ENCODE measurements at places on chromosomes 6 and 20. TPM values are rescaled to one million over a fixed set of nuclear protein-coding genes. Genes with fewer than 3 reads are reported as not detected.

The C20orf141 gene
- polyA plus RNA-seq: not detected

The FNDC1 gene
- polyA plus RNA-seq: 22.0 TPM

The DPPA5 gene
- polyA plus RNA-seq: not detected

The PGBD1 gene
- polyA plus RNA-seq: 5.0 TPM

The UNC5CL gene
- polyA plus RNA-seq: 164 TPM

- H3K27ac ChIP-seq: no peak overlapping the region
- no peaks in the 10 kb centered on the region for H3K27me3 ChIP-seq
- H3K4me3 ChIP-seq: no peak overlapping the region
- DNase-seq: no peak
Measured at GRCh38 chr6:153725456-153725855, 313.6 kb upstream of the OPRM1 start.

DNA sequence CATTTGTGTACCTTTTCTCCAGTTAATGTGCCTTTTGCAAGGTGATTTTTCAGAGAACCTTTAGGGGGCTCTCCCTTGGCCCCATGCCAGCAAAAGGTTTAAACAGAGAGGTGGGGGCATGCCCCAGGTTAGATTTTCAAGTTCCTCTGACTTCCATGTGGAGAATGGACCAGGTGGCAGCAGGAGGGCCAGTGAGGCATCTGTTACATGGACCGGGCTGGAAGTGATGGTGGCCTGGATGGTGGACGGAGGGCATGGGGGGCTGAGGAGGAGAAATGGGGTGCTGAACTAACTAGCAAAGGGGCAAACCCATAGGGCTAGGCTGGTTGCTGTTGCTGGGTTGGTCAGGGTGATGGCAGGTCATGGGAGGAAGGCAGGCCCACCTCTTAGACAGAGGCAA lies 20.7 kb upstream of the BPI start:
- DNase-seq: no peak
- H3K36me3 ChIP-seq: no peaks in the 10 kb centered on the region
- no peak overlapping the region for H3K4me3 ChIP-seq

DNA sequence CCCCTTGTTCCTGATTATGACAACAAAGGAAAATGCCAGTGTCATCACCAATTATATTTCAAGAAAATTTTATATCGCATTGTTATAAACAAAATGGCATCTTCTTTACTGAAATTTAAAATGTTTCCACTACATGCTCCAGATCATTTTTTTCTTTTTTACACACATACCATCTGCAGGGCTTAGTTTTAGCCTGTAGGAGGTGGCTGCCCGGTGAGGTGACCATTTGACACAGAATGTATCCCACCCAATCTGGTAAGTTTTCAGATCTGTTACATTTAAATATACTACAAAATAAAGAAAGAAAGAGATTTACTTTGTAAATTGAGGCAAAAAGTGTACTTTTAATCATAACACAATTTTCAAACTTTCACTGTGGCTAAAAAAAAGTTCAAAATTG lies 81.8 kb downstream of the COL12A1 start:
- H3K4me3 ChIP-seq: no peak overlapping the region
- no peaks in the 10 kb centered on the region for H3K4me1 ChIP-seq
- H3K36me3 ChIP-seq: peaks cover 2% of the 10 kb centered on the region
- H3K27ac ChIP-seq: no peak overlapping the region
- H3K27me3 ChIP-seq: no peaks in the 10 kb centered on the region
- DNase-seq: no peak

DNA sequence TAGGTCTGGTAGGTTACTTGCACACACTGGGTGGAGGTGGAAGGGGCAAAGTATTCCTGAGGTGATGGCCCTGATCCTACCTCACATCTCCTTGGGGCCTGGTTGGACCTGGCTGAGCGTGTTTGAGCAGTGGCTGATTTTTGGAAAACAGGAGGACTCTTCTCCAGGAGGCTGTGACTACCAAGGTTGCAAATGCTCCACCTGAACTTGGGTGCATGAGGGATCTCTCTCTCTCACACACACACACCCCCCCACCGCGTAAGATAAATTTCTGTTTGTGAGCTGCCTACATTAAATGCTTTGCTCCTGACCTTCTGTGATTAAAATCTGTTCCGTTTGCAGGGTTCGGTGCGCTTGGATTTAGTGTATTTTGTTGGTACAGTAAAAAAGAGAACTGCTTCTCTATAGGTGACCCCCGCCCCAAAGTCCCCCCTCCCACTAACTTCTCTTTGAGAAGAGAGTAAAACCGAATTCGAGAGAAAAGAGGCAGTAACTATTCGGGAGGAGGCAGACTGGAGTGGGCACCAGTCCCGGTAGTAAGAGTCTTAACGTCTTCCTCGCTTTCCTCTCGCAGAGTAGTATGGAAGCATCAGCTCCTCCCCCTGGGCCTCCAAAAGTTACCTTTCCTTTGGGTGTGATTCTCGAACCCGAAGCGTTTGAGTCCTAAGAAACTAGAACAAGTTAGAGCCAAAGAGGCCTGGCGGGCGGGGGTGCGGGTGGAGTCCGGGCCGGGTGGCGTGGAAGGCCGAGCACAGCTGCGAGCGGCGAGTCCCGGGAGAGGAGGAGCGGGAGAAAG lies 585 bp upstream of the DSE start:
- H3K36me3 ChIP-seq: no peaks in the 10 kb centered on the region
- H3K4me3 ChIP-seq: peak overlapping the region; percentile 64
- DNase-seq: no peak
- H3K4me1 ChIP-seq: peaks cover 4% of the 10 kb centered on the region

DNA sequence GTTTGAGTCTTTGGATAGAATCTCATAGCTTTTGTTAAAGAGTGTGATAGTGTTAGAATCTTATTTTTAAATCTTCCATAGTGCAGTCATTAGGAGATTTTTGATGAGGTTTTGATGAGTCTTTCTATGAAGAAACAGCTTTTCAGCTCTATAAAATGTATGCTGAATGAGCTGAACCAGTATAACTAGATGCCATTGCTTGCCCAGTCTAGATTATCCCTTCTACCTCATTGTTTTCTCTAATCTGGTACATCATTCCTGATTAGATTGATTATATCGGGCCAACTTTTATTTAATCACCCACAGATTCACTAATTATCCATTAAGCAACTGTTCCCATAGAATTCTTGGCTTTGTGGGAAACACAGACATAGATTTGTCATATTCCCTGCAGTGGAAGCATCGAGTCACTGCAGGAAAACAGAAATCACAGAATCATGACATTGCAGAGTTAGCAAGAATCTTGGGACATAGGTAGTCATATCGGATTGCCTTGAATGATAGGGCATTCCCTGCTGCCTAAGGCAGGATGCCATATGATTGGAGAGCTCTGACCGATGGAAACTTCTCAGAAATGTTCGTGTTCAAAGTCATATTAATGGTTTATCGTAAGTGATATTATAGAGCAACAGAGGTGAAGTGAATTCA lies 882.7 kb upstream of the FLRT3 start:
- H3K27me3 ChIP-seq: no peaks in the 10 kb centered on the region
- H3K36me3 ChIP-seq: no peaks in the 10 kb centered on the region
- no peaks in the 10 kb centered on the region for H3K4me1 ChIP-seq
- no peak for DNase-seq
- no peak overlapping the region for H3K4me3 ChIP-seq

DNA sequence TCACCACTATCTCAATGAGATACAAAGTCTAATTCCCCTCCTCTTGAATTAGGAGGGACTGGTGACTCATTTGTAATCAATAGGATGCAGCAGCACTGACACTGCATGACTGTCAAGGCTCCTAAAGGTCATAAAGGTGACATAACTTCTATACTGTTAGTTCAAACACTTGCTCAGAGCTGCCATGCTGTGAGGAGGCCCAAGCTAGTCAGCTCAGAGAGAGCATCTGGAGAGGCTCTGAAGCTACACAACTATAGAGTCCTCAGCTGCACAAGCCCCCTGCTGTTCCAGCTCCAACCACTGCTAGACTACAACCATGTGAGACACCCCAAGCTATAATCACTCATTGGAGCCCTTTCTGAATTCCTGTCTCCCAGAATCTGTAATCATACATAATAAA lies 17.0 kb upstream of the HEY2 start:
- no peak overlapping the region for H3K4me3 ChIP-seq
- DNase-seq: no peak
- H3K27me3 ChIP-seq: peaks cover 4% of the 10 kb centered on the region
- H3K36me3 ChIP-seq: no peaks in the 10 kb centered on the region

GRCh38 chr20:17925940-17926300 lies 42.7 kb downstream of the SNX5 start:
- no peak overlapping the region for H3K4me3 ChIP-seq
- DNase-seq: no peak
- H3K27me3 ChIP-seq: no peaks in the 10 kb centered on the region
- H3K4me1 ChIP-seq: peaks cover 45% of the 10 kb centered on the region
- H3K36me3 ChIP-seq: no peaks in the 10 kb centered on the region

DNA sequence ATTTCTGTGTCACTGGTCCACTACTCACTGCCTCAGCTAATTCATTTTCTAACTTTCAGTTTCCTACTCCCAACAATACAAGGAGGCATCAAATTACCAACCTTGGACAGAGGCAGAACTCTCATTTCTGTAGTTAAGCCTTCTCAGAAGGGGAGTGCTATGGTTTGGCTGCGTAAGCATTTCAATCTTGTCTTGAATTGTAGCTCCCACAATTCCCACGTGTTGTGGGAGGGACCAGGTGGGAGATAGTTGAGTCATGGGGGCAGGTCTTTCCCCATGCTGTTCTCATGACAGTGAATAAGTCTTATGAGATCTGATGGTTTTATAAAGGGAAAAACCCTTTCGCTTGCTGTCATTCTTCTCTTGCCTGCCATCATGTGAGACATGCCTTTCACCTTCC lies 22.9 kb downstream of the HLA-DRA start:
- H3K36me3 ChIP-seq: no peaks in the 10 kb centered on the region
- peaks cover 11% of the 10 kb centered on the region for H3K27me3 ChIP-seq
- no peak overlapping the region for H3K4me3 ChIP-seq
- no peaks in the 10 kb centered on the region for H3K4me1 ChIP-seq
- no peak for DNase-seq

DNA sequence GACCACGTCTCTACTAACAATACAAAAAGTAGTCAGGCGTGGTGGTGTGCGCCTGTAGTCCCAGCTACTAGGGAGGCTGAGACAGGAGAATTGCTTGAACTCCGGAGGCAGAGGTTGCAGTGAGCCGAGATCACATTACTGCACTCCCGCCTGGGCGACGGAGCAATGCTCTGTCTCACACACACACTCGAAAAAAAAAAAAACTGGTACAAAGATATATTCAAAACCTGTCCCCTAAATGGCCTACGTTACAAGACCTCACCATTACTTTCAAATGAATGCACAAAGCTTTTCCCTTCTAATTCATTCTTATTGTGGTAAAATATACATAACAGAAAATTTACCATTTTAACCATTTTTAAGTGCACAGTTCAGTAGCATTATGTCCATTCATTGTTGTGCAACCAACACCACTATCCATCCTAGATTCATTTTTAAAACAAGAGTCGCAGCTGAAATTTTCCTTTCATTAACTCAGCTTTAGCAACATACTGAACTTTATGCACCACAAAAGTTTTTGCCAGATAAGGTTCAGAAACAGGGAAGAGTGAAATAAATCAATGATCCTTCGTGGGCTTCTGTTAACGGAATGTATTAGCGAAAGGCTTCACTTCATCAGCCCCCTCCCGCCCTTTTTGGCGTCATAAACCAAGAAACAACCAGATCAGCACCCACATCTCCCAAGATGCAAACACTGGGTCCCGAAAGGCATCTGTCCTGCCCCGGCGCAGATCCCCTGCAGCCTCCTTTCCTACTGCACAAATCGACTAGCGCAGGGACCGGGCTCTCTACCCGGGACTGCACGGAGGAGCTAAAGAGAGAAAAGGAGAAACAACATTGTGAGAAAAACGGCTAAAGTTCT lies 825 bp upstream of the FAM135A start:
- no peaks in the 10 kb centered on the region for H3K27me3 ChIP-seq
- H3K36me3 ChIP-seq: peaks cover 3% of the 10 kb centered on the region
- H3K4me1 ChIP-seq: peaks cover 19% of the 10 kb centered on the region
- H3K27ac ChIP-seq: peak overlapping the region; percentile 95

DNA sequence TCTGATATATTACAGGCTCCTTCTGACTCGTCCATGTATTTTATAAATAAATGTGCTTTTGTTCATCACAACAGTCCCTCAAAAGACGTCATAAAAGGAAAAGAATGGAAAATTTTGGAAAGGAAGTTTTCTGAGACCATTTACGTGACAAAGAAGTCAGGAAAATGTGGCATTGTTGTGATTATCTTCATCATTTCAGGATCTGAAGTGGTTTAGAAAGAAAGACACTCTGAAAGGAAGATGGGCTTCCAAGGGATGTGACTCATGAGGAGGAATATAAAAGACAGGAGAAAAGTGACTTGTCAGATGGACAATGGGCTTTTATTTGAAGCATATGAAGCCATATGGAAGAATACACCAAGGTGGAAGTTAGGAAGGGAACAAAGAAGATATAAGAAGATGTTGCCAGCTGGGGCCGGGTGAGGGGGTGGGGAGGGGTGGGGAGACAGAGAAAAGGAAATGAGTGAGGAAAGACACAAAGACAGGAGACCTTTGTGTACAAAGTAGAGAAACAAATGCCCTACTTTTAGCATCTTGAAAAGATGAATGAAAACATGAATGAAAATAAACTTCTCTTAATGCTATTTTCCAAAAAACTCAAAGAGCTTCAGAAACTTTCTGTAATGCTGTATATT lies 190.3 kb upstream of the PREP start:
- no peak for DNase-seq
- no peaks in the 10 kb centered on the region for H3K27me3 ChIP-seq
- H3K36me3 ChIP-seq: no peaks in the 10 kb centered on the region
- no peak overlapping the region for H3K27ac ChIP-seq
- H3K4me1 ChIP-seq: peaks cover 3% of the 10 kb centered on the region

- no peak for DNase-seq
- no peaks in the 10 kb centered on the region for H3K36me3 ChIP-seq
- no peak overlapping the region for H3K27ac ChIP-seq
Measured at GRCh38 chr6:45640081-45640491, 262.4 kb upstream of the SUPT3H start.

DNA sequence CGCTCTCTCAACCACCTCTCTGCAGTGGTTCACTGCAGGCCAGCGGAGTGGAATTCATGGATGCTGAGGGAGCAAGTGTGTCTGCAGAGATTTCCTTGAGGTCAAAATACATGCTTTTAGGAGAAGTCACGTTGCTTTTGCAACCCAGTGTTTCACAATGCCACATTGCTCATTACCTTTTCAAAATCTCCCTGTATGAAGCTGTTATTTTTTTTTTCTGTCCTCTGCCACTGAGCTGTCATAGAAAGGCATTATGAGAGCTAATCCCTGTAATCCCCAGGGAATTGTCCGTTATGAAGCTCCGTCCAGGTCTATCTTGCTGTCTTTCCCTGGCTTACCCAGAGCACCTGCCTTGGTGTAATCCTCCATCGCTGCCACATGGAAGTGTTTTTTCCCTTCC lies 60.5 kb upstream of the SLC22A23 start:
- no peak overlapping the region for H3K27ac ChIP-seq
- H3K27me3 ChIP-seq: no peaks in the 10 kb centered on the region
- no peaks in the 10 kb centered on the region for H3K36me3 ChIP-seq
- H3K4me3 ChIP-seq: no peak overlapping the region

All from large intestine (tissue), 12 donors.